ENCODE measurements at places on chromosomes 12 and 14.

- DNase-seq = no peak
These were observed 459.8 kb upstream of the SEL1L start for GRCh38 chr14:81993432-81993831.

- no peak for DNase-seq
These were observed 128.2 kb downstream of the BCL11B start for GRCh38 chr14:99143793-99144192.

GRCh38 chr12:93174473-93174872, 203.3 kb upstream of the NUDT4 start:
- no peak for DNase-seq

DNA sequence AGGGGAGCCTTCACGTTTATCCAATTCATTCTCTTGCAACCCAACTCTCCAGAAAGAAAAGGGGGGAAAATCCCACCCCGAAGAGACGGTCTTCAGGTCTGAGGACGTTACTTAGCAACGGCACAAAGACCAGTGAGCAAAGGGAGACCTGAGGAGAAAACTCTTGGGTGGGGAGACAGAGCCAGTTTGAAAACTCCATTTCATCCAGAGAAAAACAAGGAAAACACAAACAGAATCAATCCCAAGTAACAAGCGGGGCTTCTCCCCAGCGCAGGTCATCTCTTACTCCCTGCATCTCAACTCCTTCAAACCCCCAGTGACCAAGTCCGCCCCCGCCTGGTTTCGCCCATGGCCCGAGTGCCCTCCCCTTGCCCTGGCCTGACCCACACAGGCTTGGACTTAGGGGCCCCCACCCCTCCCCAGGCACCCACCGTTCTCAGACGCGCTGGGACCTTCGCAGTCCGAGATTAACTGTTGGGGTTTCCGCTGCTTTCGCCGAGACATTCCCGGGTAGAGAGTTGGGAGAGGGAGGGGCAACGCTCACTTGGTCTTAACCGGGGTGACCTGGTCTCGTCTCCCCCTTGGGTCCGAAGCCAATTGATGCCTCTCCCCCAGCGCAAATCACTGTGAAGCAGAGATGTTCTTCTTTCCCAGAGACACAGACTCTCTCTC, 10.4 kb upstream of the SALL2 start:
- DNase-seq = no peak

GRCh38 chr14:54893151-54893760, 9.4 kb downstream of the GCH1 start:
- DNase-seq = no peak

DNA sequence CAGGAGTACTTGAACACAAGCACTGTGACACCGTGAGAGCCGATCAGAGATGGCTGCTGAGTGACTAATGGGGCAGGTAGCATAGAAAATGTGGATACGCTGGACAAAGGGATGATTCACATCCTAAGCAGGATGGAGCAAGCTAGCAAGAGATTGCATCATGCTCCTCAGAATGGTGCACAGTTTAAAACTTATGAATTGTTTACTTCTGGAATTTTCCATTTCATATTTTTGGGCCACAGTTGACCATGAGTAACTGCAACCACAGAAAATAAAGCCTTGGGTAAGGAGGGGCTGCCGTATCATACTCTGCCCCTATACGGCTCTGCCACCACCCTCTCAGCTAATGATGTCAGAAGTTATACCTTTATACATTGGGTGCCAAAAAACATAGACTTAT, 23.3 kb upstream of the MARK3 start:
- DNase-seq = no peak

DNA sequence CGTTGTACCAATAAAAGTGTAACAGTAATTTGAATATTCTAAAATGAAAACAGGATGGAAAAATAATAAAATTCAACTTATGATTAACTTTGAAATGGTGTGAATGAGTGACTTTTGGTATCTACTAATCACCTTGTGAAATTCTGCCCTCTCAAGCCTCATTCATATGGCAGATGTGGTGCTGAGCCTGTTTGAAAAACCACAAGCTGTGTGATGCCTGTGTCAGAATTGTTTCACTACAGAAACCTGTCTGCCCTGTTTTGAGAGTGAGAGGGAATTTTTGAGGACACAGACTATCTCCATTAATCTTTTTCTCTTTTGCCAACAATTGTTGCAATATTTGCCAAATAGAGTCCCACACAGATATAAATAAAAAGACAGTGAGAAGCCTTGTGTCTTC, 3.9 kb upstream of the RNU6-7 start:
- DNase-seq = no peak

GRCh38 chr12:91400271-91400670, 217.7 kb upstream of the DCN start:
- no peak for DNase-seq
